ENCODE measurements at places on chromosomes 7 and 10.
A peak's percentile ranks its signal among the peaks of the same experiment; 100 is the strongest.

DNA sequence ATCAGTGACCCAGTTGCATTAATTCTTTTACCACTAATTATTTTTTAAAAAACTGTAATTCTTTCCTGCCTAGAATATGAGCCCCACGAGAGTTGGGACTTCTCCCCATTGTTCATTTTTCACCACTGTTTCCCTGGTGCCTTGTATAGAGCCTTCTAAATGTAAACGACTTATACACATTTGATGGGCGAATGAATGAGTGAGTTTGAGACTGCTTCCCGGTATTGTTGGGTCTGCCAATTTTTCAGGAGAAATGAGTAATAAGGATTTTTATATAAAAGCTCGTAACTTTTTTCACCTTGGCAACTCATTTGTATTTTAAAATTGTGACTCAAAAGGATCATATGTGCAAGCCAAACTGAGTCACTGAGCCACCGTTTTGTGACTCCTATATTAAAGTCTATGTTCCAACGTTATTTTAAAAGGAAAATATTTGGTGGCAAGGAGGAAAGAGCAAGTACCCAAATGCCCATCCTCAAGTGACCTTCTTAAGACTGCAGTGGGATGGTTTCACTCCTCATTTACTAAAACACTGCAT, 621.3 kb downstream of the KCNMA1 start:
- DNase-seq, result no peak

GRCh38 chr10:43001427-43001795, 75.5 kb upstream of the RET start:
- DNase-seq, result no peak

GRCh38 chr7:140653319-140654108, 12.9 kb upstream of the DENND2A start:
- peak; percentile 73 for DNase-seq

DNA sequence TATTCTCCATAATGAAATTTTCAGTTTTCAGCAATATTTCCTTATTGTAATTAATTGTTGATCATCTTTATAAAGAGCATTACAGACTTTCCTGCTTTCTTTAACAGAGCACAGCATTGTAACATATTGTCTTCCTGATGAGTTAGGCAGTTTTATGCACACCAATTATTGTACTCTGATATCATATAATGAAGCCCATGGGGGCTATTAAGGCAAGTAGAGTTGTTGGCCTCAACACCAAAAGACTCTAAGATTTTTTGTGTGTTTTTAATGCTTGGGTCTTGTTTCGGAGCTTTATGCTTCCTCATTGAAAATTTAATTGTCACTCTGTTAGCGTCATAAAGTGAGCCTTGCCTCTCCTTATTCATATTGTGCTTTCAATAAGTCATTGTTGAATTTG, 49.2 kb upstream of the ARID5B start:
- no peak for DNase-seq

DNA sequence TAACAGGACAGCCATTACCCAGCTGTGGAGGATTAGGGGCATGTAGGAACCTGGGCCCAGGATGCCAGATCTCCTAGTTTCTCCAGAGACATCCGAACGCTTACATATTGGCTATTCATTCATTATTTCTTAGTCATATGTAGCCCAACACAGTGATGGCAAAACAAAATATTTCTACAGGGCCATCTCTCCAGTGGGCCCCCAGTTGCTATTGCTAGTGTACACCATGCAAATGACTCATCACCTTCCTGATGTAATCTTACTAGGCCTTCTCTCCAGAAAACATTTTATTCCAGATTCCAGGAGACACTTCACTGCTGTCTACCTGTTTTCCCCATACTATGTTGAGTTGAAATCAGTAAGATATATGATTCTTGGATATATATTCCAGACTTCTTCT, 201.7 kb downstream of the PLXDC2 start:
- peak; percentile 30 for DNase-seq

- peak; percentile 95 for DNase-seq
These were observed 26.9 kb upstream of the BPGM start for GRCh38 chr7:134619627-134620331.

- DNase-seq, result no peak
These were observed 24.5 kb downstream of the CUL1 start for GRCh38 chr7:148723166-148723559.

DNA sequence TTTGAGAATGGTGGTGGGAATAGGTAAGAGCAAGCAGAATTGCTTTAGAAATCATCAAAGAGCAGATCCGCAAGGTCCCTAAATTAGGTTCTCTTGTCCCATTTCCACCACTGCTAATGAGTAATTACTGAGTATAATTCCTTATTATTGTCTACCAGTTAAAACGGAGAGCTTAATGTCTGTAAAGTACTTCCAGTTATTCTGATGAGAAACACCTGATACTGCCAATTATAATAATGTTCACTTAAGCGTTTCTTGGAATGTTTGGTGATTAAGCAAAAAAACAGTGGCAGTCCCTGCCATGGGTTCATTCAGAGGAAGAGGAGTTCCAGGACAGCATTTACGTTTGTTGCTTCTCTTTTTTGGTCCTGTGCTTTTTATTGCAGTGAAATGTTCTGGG, 358.5 kb upstream of the GALNT17 start:
- no peak for DNase-seq

- DNase-seq, result no peak
These were observed 132.7 kb downstream of the NEURL1 start for GRCh38 chr10:103626178-103626577.

DNA sequence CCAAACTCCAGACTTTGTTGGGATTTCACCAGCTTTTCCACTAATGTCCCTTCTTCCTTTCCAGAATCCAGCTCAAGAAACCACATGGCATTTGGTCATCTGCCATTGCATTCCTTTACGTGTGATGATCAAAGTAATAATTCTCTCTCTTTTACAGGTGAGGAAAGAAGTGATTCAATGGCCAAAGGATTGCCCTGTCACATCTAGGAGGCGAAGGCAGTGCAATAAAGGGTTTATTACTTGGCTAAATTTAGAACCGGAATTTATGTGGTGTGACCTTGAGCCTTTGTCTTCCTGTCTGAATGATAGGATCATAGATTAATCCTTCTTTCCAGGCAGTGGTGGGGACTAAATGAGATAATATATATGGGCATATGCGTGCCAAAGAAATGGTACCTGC, 58.3 kb upstream of the COBL start:
- no peak for DNase-seq

DNA sequence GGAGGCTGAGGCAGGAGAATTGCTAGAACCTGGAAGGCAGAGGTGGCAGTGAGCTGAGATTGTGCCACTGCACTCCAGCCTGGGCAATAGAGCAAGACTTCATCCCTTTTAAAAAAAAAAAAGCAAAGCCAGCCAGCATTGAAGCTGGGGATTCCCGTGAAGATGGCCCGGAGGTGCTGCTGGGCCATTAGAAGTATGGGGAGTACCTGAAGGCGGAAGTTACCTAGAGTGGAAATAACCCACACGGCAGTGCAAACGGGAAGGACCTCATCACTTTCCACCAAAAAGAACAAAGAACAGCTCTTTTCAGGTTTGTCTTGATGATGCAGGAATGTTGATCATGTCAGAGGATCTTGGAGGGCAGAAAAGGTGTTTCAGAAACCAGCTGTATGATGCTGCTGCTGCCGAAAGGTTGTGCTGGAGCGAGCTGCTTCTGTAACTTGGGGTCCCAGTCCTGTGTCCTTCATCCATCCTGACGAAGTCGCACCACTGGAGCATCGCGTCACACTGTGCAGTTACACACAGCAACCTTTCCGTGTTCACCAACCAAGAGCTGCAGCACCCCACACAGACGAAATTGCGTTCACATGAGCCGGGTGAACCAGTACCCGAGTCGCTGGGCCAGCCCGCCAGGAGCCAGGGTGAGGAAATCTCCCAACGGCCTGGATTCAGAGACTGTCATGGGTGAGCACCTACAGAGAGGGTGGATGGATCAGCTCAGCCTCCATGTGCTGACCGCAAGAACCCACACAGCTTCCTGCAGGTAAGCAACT, 8.2 kb downstream of the ZFAND2A start:
- DNase-seq, result no peak

DNA sequence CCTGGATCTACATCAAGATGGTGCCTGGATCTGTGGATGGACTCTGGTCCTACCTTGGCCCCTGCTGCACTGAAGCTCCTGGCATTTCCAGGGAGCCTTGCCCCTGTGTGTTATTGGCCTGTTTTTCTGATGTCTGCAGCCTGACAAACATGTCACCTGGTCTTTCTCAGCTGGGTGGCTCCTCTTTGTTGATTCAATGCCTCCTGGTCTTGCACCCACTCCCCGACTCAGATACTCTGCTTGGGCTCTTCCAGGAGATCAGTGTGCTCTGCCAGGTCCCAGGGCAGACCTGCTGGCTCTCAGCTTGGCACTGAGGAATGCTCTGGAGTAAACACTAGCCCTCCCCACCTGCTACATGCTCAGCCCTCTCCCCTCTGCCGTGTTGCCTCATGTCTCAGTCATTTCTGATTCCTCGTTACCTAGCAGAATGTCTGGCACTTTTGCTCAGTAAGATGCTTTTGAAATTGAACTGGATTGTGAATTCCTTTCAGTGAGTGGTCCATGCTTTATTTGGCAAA, 253.3 kb upstream of the BMPER start:
- DNase-seq, result no peak

GRCh38 chr10:62860946-62861345, 44.8 kb upstream of the EGR2 start:
- DNase-seq, result no peak

DNA sequence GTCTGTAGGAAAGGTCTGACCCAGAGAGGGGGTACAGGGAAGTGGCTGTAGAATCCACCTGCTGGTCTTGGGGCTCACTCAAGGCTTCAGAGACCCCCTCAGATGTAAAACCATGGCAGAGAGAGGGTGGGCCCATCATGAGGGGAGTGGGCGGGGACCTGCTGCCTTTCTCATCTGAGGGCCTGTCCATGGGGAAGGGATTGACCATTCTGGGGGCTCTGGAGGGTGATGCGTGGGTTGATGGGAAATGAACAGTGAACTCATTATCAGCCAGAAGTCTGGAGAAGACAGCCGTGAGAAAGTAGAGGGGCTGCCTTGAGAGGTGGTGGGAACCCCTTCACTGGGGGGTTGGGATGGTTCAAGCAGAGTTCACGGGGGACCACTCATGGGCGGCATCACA, 66.8 kb downstream of the MINDY4 start:
- DNase-seq, result no peak

DNA sequence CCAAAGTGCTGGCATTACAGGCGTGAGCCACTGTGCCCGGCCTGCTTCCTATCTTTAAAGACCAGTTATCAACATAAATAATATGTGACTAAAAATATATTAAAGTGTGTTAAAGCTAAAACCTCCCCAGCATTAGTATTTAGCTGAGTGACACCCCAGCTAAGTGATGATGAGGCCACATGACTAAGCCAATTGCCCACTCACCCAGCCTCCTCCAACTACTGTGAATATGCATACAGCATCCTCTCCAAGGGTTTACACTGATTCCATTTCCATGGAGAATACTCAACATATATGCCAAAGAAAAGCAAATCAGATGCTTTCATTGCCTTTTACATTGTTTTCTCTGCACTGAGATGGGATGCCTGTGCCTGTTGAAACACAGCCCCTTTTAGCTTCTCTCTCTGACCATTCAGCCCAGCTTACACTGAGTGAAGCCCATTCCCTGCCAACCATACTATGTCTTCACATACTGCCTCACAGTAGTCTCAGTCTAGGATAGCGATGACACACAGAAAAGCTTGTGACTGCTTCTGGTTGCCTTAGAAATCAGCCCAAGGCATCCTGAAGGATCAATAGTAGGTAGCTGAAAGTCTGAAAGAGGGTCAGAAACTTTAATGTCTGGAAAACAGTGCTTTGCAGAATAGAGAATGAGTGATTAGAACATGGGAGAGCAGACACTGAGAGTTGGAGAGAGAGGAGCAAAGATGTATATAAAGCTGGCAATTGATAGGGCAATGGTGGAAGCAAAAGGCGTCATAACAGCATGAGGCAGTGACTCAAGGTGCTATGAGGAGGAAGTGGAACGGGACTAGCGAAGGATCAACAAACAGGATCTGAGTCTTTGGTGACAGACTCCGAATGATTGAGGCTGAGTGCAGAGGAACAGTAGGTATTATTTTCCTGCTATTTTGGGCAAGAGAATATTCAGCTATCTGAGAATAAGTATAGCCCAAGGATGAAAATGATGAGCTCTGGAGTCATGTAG, 19.8 kb upstream of the ATE1 start:
- DNase-seq, result peak; percentile 38

GRCh38 chr10:58399410-58399809, 14.2 kb downstream of the TFAM start:
- no peak for DNase-seq

- DNase-seq, result no peak
These were observed 400.9 kb downstream of the SORCS3 start for GRCh38 chr10:105041956-105042355.

DNA sequence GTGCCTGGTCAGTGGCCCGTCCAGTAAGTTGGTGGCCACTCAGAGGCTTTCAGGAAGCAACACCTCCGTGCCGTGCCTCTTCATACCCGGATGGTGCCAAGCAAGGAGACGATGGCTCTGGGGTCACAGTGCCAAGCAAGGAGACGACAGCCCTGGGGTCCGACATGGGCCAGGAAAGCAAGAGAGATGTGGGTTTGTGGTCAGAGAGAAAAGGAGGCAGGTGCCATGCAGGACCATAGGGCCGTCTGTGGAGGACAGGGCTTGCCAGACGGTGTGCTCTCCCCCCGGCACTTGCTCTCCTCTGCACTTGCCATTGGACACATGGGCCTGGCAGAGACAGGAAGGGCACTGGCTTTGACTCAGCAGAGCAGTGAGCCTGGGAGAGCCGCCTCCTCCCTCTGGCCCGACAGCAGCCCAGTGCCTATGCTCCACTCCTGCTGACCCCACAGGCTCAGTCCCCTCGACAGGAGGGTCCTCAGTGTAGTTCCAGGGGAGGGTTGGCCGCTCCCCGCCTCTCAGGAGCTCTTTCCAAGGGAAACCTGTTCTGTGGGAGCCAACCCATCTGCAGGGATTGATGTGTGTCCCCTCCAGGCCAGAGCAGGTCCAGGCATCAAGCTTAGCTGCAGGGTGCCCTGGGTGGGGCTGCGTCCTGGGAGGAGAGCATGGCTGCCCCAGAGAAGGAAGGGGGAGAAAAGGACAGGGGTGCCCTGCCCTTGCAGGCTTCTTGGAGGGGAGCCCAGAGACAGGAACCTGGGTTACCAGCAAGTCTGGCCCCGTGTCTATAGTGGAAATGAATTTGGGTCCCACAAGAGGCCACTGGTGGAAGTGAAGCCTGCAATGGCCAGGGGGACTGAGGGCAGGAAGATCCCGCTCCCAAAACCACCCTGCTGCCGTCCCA, 7.6 kb upstream of the CALML5 start:
- DNase-seq, result no peak

- DNase-seq, result no peak
These were observed 82.2 kb downstream of the NOD1 start for GRCh38 chr7:30396389-30396788.

DNA sequence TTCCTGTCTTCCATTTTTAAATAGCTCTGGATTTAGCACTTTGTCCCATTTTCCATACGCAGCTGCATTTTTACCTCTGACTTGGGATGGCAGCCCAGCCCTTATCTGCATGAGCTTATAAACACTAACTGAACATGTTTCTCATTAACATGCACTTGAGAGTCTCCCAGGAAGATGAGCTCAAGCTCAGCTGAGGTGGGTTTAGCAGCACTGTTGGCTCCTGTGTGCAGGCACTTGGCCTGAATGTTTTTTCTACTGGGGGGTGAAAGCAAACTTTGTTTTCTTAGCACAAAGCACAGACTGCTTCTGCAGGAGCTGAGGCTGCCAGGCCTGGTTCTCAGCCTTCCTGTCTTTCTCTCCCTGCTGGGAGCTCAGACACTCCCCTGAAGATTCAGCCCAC, 1093.6 kb upstream of the AUTS2 start:
- DNase-seq, result no peak
